Large intestine (tissue), 12 donors: ENCODE measurements at places on chromosomes 5 and 9. TPM values are rescaled to one million over a fixed set of nuclear protein-coding genes. Genes with fewer than 3 reads are reported as not detected.

GRCh38 chr9:33637881-33638280 lies 113.8 kb downstream of the ANKRD18B start:
- DNase-seq, result no peak

DNA sequence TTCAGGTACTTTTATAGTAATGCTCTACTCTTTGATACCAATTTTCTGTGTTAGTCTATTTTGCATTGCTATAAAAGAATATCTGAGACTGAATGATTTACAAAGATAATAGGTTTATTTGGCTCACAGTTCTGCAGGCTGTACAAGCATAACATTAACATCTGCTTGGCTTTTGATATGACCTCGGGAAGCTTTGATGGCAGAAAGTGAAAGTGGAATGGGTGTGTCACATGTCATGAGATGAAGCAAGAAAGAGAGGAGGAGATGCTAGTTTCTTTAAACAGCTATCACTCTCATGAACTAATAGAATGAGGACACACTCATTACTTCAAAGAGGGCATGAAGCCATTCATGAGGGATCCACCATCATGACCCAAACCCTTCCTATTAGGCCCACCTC lies 270.9 kb upstream of the IL12B start:
- DNase-seq, result no peak

- DNase-seq, result no peak
These were observed 96.2 kb downstream of the ARHGEF28 start for GRCh38 chr5:73722231-73722630.

DNA sequence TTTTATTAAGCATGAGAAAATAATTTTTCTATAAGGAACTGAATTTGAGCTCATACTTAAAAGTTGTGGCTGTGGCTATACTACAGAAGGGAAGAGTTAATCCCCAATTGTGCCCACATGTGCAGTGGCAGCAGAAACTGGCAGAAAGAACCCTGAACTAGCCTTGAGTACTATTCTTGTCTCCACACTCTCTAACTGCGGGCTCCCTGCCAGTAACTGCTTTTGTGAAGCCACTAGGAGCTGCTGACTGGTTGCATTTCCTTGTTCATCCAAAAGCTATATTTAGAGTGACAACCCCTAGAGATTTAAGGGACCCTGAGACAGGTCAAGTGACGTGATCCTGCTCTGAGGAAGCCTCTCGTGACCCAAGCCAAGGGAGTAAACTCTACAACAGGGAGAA lies 238.6 kb downstream of the ELAVL2 start:
- DNase-seq, result no peak

DNA sequence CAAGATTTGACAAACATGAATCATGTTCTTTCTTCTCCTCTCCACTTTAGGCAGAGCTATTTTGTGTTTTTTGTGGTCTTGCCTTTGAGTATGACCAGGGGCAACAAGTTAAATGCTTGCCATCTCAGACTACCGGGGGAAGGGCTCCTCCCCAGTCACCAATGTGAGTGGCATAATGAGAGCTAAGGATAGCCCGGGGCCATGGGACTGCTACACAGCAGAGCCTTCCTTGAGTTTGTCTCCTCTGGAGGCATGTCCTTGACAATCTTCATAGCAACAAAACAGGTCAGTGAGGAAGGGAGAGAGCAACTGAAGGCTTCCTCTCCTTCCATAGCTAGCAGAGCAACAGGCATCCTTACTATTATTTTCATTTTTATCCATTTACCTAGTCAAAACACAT lies 299.3 kb downstream of the ENC1 start:
- DNase-seq, result no peak

GRCh38 chr9:32550150-32550561 lies 2.0 kb upstream of the SMIM27 start:
- no peak for DNase-seq

DNA sequence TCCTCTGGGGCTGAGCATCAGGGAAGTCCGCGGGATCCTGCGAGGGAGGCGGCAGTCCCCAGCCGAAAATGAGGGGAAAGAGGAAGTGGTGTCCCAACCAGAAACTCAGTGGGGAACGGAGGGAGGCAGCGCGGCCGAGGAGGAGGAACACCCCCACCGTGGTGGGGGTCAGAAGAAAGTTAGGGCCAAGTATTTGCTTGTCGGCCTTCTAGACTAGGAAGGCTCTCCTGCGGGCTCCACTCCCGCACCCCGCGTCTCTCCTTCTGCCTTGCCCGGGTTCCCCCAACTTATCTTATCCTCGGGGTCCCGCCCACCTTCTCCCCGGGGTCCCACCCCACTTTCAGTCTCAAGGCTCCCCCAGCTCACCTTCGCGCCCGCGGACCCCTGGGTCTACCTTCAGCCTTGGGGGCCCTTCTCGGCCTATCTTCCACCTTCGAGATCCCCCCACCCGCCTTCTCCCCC lies 557 bp upstream of the PHF2 start:
- DNase-seq, result no peak

DNA sequence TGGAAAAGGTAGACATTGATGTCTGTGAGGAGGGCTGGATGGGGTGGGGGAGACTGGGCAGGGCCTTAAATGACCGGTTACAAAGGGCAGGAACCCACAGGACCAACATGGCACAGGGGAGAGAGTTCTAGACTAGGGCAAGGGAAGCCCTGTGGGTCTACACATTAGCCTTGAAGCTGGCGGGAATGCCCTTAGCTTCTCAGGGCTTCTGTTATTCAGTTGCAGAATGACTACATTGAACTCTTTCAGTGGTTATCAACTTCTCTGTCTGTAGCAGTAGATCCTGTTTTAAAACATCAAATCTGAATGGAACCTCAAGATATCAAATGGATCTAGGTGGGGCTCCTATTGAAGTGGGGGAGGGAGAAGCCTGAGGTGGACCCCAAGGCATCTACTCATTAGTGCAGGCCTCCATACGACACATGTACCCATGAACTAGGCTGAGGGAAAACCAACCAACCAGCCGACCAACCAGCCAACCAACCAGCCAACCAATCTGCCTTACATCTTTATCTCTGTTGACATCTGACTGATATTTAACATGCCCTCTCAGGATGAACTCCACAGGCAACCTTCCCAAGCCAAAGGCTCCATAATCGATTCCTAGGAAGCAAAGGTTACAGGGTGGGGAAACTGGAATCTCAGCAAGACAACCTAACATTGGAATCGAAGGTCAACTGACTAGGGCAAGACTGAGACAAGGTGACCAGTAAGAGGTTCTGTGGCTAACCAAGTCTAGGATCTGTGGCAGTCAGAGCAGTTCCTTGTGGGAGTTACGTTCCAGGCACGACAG lies 48.3 kb downstream of the DAP start:
- DNase-seq, result no peak

DNA sequence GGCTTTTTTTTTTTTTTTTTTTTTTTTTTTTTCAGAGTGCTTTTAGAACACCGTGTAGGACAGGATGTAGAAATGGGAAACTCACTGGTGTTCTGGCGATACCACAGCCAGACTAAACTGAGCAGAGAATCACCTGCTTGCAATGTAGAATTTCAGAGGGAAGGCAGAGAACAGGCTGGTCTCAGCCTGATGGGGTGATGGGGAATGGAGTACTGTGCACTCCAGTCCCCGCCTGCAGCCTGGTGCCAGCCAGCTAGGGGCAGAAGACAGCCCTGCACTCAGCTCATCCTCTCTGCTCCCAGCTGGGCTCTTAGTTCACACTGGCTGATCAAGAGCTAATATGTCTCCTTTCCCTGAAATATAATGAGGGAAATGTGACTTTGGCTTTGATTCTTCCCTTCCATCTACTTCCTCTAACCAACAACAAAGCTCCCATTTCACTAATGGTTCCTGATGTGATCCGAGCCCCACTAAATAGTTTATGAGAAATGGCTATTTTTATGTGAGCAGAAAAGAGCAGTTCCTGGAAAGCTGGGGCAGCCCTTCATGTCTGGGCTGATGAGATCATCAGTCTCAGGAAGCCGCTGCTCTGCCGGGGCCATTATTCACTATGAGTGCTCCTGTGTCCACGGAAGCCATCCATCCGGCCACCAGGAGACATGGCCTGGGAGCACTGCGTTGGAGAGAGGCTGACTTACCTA lies 209.7 kb downstream of the GADD45G start:
- DNase-seq, result no peak

- DNase-seq, result no peak
These were observed 5.4 kb downstream of the LSM11 start for GRCh38 chr5:157748760-157749461.

DNA sequence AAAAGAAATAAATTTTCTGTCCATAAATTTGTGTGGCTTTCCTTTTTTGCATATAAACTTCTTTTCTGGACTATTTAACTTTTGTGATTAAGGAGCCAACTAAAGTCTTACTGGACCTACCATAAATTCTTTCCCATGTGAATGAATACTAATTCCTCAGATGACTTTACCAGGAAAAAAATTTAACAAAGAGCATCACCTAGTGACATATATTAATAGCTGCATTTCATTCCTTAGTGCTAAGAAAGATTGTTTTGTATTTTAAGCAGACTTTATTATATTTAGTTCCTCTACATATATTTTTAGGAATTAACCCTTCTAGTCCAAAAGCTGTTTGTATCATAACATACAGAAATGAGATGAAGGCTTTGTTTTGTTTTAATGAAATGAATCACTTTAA lies 64.4 kb downstream of the C9orf85 start:
- DNase-seq, result no peak

GRCh38 chr5:139404484-139404840 lies 573 bp upstream of the SPATA24 start:
- DNase-seq, result no peak

DNA sequence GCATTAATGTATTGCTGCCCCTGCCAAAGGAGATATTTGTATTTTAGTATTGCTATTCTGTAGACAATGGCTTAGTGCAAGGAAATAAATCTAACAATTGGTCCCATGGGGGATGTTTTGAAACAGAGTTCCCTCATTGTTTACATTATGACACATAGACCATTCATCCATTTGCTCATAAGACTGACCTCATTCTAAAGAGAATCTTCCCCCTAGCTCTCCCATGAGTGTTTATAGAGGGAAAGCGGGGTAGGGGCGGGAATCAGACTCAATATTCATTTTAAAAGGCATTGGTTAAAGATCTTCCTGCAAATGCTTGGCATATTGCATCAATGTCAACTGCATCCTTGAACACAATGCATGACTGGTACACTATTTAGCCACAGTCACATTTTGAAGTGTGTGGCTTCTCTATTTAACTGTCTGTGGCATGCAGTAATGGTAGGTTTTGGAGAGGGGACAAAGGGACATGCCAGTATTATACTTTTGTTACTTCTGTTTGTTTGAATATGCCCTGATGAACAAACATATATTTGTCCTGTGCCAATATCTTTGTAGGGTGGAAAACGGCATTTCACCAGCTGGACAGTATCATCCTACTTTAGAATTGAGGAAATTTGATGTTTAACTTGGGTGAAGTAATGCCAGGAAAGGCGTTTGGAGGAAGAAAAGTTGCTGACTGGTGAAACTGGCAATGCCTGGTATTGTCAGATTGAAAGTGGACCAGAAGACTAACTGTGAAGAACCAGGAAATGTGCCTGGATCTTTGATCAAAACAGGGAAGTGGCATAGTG lies 84.1 kb upstream of the MEGF10 start:
- no peak for DNase-seq

GRCh38 chr5:37272511-37272910 lies 23.3 kb upstream of the CPLANE1 start:
- DNase-seq, result peak; percentile 50

DNA sequence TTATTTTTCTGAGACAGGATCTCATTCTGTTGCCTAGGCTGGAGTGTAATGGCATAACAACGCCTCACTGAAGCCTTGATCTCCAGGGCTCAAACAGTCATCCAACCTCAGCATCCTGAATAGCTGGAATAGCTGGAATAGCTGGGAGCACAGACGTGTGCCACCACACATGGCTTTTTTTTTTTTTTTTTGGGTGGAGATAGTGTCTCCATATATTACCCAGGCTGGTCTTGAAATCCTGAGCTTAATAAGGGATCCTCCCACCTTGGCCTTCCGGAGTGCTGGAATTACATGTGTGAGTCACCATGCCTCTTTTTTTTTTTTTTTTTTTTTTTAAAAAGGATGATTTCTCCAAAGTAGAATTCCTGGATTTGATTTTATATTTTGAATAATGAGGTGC lies 60.7 kb downstream of the NSD1 start:
- DNase-seq, result peak; percentile 5

- DNase-seq, result no peak
These were observed 2.9 kb upstream of the NXNL2 start for GRCh38 chr9:88531920-88532698.

GRCh38 chr9:133008406-133008805 lies 22.4 kb upstream of the GTF3C5 start:
- DNase-seq, result no peak

DNA sequence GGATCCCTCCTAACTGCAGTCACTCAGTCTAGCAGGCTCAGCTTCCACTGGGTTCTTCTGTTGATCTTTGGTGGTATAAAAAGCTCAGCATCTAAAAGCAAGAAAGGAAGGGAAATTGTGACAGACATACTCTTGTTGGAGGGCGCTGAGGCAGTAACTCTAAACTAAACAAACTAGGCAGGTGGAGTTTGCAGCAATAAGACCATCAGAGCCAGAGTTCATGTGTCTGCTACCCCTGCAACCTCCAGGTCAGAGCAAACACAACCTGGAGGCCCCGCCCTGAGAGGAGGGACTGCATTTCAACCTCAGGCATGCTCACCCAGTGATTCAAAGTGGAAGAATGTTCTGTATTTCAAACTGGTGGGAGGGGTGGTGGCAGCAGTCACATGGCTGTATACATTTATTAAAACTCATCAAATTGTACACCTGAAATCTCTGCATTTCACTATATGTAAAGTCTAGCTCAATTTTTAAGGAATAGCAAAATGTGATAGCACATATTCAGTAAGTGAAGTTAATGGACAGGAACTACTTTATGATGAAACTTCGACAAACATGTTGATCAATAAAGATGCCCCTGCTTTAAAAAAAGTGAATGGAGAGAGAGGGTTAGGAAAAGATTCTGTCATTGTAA lies 7.1 kb downstream of the ACTL7A start:
- DNase-seq, result peak; percentile 38

DNA sequence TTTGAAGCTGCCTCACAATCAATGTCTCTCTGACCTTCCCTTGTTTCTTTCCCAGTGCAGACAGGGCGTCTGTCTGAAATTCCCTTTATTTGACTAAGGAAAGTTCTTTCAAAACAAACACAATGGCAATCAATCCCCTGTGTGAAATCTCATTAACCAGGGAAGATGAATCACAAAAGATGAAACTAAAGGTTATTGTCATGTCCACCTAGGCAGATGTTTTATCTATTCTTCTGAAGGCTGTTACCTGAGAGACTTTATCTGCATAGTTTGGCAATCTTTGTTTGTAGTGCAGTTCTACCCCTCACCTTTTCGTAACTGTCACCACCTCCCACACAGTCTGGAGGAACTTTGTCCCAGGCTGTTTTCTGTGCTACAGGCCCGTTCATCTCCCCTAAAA lies 217.5 kb upstream of the RIOK2 start:
- no peak for DNase-seq

The PHYHD1 gene
- 19.0 TPM for polyA plus RNA-seq

The AIF1L gene
- 7.5 TPM for polyA plus RNA-seq

The MYMK gene
- 0.13 TPM for polyA plus RNA-seq

The CANX gene
- polyA plus RNA-seq, result 473 TPM

The ANKRD34B gene
- polyA plus RNA-seq, result not detected

The DND1 gene
- 0.22 TPM for polyA plus RNA-seq

The LCN1 gene
- polyA plus RNA-seq, result 0.09 TPM

The RASEF gene
- 11.5 TPM for polyA plus RNA-seq

The DOLPP1 gene
- 25.3 TPM for polyA plus RNA-seq
